T-helper 2 cell treated with Interferon-gamma antibody and Interleukin-4, amounts not matched to agents 100 ng/mL and 5 ng/mL, for 36 hours (primary cell): ENCODE measurements at places on chromosomes 3 and 15. TPM values are rescaled to one million over a fixed set of nuclear protein-coding genes. Genes with fewer than 3 reads are reported as not detected.

The PIGZ gene
- 3.1 and 3.3 TPM in 2 replicates for total RNA-seq

The SENP7 gene
- total RNA-seq: 23.4 and 24.9 TPM in 2 replicates

The FAM81A gene
- 1.2 and 1.4 TPM in 2 replicates for total RNA-seq

The SLC28A2 gene
- not detected in 2 replicates for total RNA-seq

The FETUB gene
- not detected in 2 replicates for total RNA-seq

The POPDC2 gene
- total RNA-seq: 2.2 and 2.6 TPM in 2 replicates

The HYAL1 gene
- 0.07 TPM in 1 of 2 replicates, not detected in the other for total RNA-seq

The GPR149 gene
- not detected in 2 replicates for total RNA-seq

The ONECUT1 gene
- not detected in 2 replicates for total RNA-seq

The PTH1R gene
- not detected in 2 replicates for total RNA-seq

The PPP1R14D gene
- total RNA-seq: not detected in 2 replicates

The VEPH1 gene
- total RNA-seq: not detected in 2 replicates

The SEC62 gene
- total RNA-seq: 67.4 and 68.9 TPM in 2 replicates

The SPINT1 gene
- 3.6 and 3.7 TPM in 2 replicates for total RNA-seq

The LDHAL6B gene
- total RNA-seq: not detected in 2 replicates

The DNASE1L3 gene
- not detected in 2 replicates for total RNA-seq

The PARP14 gene
- total RNA-seq: 96.4 and 101 TPM in 2 replicates

The LINGO1 gene
- total RNA-seq: not detected in 2 replicates

The LEO1 gene
- 41.2 and 42.9 TPM in 2 replicates for total RNA-seq

The ARHGEF26 gene
- total RNA-seq: 0.09 and 0.41 TPM in 2 replicates

The KLHL40 gene
- not detected in 2 replicates for total RNA-seq

The TIMP4 gene
- not detected in 2 replicates for total RNA-seq

The CACNA2D2 gene
- 0.41 and 0.68 TPM in 2 replicates for total RNA-seq

The BCL2A1 gene
- total RNA-seq: 17.5 and 20.0 TPM in 2 replicates

The GOLGA6A gene
- total RNA-seq: not detected in 2 replicates

The ILDR1 gene
- total RNA-seq: 0.43 TPM in 2 replicates

The MYLK gene
- 0.18 and 0.30 TPM in 2 replicates for total RNA-seq

The TGM4 gene
- total RNA-seq: not detected in 2 replicates

The HCN4 gene
- total RNA-seq: not detected in 2 replicates

The CLDN18 gene
- not detected in 2 replicates for total RNA-seq

The CTSH gene
- total RNA-seq: 80.6 and 83.5 TPM in 2 replicates

The BFSP2 gene
- total RNA-seq: 0.36 and 1.0 TPM in 2 replicates

The TRIM71 gene
- total RNA-seq: 0.02 TPM in 1 of 2 replicates, not detected in the other

The IL5RA gene
- not detected in 2 replicates for total RNA-seq

The ACP3 gene
- total RNA-seq: not detected in 2 replicates
